Stimulated activated CD8-positive, alpha-beta memory T cell treated with anti-CD3 and anti-CD28 coated beads, Interleukin-7, amount 100 ng/mL, for 24 hours (primary cell): ENCODE measurements at places on chromosomes 11 and 22.

DNA sequence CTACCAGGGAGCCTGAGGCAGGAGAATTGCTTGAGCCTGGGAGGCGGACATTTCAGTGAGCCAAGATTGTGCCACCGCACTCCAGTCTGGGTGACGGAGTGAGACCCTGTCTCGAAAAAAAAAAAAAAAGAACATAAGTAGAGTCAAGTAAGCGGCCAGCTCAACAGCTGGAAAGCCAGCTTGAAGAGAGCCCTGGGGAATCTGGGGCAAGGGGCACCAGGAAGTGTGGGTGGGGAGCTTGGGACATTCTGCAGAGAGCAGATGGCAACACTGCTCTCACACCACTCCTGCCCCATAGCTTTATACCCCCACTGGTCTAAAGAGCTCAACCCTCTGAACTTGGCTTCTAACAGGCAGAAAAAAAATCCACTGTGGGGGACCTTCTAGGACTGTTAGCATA is 505.6 kb downstream of the BUD13 start:
- no peak for DNase-seq

- DNase-seq = no peak
These were observed 978.3 kb downstream of the BRD1 start for GRCh38 chr22:48849219-48849912.

DNA sequence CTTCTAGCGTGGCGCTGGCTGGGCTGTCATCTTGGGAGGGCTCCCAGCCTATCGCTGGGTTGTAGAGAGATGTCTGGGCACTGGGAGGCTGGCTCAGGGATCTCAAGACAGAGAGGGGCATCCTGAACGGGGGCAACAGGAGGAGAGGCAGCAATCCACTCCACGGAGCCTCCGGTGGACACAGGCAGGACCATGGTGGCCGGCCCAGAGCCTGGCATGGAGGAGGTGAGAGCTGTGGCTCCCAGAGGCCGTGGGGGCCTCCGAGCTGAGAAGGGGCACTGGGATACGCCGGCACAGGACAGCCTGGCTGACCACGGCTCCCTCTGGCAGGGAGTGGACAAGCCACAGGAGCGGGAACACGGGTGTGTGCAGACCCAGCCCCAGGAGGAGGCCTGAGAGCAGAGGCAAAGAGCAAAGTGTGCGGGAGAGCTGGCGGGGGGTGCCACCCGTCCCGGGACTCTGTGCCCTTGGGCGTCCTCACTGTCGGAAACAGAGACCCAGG is 9.1 kb downstream of the MRGPRF start:
- DNase-seq = no peak

DNA sequence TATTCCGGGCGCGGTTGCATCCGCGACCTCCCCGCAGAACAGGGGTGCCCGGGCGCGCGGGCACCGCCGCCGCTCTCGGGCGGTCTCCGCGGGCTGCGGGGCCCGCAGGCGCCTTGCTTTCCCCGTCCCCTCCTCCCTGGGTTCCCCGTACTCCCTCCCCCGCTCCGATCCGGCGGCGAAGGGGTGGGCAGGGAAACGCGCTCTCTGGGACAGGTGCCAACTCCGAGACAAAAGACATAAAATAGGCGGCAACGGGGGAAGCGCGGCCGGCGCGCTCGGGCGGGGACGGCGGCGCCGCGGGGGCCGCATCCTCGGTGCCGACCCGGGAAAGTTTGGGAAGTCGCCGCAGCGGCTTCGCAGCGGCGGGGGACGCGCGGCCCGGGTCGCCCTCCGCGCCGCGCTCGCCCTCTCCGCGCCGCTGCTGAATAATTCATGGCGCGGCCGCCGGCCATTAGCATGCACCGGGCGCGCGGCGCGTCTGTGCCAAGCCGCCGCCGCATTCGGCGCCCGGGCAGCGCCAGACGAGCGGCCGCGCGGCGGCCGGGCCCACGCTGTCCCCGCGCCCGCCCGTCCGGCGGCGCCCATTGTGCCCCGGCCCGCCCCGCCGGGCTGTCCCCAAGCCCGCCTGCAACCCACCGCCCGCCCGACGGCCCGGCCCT is 78.7 kb upstream of the PPARA start:
- DNase-seq = no peak
